ENCODE measurements at places on chromosomes 12 and 14.

- no peak for DNase-seq
These were observed 412.3 kb downstream of the RAD51B start for GRCh38 chr14:68231898-68232297.

DNA sequence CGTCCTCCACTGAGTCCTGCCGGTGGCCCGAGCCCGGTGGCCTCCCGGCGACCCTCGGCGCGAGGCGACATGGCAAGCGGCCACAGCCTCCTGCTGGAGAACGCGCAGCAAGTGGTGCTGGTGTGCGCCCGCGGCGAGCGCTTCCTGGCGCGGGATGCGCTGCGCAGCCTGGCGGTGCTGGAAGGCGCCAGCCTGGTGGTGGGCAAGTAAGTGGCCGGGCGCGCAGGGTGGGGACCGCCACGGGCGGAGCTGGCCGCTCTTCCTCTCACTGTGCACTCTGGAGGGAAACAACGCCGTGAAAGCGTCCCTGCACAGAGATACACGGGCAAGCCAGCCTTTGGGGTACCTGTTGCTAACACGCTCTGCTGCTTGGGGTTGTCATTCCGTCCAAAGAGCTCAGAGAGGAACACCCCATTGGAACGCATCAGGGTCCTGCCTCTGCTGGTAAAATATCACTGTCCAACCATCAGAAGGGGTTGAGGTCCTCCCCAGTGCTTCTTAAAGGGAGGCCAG, at the start of gene AMDHD1:
Gene AMDHD1 (plus strand): TSS at position 2 of the 513 bp plus-strand sequence. CDS start 68 bp downstream, at position 70.
- DNase-seq = peak; percentile 44

GRCh38 chr12:87870493-87871460, 158.4 kb downstream of the C12orf50 start:
- no peak for DNase-seq

GRCh38 chr12:57215065-57215464, 1.5 kb upstream of the NXPH4 start:
- no peak for DNase-seq

- no peak for DNase-seq
These were observed 8.5 kb downstream of the WSB2 start for GRCh38 chr12:118052324-118053070.

DNA sequence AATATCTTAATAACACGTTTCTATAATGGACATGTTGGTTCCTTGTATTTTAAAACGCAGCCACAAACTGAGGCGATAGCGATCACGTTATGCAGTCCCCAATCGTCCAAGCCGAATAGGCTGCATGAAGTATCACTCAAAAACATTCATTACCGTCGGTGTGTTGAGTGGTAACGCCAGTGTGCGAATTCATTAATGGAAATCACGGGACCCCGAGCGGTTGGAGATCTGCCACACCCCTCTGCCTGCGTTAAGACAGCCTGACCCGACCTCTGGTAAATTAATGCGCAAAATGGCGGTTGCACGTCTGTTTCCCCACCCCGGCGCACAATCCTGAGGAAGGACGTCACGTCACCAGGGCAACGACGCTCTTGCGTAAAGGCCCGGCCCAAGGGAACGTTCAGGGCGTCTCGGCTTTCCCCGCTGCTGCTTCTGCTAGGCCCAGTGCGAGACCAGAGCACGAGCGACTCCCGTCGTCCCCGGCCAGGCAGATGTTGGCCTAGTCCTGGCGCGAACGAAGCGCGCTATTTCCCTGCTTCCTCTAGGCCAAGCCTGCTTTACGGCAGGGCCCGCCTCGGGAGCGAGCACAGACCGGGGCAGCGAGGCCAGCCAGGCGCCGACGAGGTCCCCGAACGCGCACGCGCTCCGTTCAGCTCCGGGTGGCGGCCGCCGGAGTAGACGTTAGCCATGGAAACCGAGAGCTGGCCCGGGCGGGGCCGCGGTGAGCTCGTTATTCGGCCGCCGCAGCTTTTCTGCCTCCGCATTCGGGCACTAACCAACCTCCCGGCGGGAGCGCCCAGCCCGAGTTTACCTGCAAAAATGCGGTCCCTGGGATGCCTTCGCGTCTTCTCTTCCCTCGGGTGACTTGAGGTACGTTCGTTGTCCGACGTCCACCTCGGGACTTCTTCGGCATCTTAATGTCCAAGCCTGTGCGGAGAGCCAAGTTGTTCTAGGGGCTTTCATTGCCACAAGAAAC, at the start of gene PCNX4:
Gene PCNX4 (plus strand): TSS at position 374 of the 976 bp plus-strand sequence. CDS start 15,716 bp downstream, outside the sequence.
- DNase-seq = peak; percentile 93

- no peak for DNase-seq
These were observed 124.2 kb downstream of the TTC7B start for GRCh38 chr14:90692061-90692460.

- DNase-seq = no peak
These were observed 250.9 kb upstream of the FOXN3 start for GRCh38 chr14:89667983-89668382.

- no peak for DNase-seq
These were observed 61.7 kb downstream of the EMP1 start for GRCh38 chr12:13258197-13258596.

DNA sequence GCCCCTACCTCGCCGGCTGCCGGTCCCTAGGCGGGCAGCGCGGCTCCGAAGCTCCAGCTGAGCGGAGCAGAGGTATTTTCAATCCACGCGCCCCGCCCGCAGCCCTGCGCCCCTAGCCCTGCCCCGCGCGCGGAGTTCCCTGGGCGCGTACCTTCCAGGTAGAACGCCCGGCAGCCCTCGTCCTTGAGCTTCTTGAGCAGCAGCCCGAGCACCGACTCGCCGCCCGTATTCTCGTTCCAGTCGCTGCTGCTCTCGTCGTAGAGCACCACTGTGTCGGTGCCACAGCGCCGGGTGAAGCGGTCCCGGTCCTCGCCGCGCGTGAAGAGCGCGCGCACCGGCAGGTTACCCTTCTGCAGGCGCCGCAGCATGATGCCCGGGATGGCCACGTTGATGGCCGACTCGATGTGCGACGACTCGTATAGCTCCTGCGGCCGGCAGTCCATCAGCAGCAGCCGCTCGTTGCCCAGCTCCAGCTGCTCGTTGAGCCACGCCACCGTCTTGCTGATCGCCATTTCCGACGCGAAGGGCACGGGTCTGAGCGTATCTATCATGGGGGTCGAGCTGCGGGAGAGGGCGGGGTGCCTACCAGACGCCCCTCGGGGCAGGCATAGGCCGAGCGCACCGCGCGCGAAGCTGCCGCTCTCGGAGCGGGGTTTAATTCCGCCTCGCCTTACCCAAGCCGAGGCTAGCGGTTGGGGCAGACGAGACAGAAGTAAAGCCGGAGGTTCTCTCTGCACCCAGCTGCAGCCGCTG, 636 bp downstream of the DUSP6 start:
- peak; percentile 20 for DNase-seq

DNA sequence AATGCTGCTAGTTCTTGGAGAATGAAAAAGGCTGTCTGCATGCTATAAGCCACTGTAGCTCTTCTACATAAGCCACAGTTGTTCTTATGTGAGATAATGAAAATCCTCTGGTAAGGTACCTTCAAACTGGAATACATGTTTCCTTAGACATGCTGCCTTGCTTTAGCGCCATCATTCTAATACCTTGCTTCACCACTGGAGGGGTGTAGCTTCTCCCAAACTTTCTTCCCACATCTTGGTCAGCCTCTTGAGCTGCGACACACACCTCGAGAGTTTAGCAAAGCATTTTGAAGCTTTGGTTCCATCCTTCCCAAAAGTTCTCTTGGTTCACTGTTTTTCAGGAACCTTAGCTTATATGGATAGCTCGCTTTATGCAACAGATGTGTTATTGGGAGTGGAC, 69.5 kb downstream of the NKX2-1 start:
- DNase-seq = no peak

- DNase-seq = no peak
These were observed 686 bp downstream of the B4GALNT1 start for GRCh38 chr12:57632073-57632957.

DNA sequence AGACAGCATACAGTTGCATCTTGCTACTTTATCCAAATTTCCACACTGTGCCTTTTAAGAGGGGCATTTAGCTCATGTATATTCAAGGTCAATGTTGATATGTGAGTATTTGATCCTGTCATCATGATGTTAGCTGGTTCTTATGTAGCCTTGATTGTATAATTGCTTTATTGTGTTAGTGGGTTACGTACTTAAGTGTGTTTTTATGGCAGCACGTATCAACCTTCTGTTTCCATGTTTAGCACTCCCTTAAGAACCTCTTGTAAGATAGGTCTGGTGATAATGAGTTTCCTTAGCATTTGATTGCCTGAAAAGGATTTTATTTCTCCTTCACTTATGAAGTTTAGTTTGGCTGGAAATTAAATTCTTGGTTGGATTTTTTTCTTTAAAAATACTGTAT, 445.2 kb downstream of the NAV3 start:
- DNase-seq = no peak

DNA sequence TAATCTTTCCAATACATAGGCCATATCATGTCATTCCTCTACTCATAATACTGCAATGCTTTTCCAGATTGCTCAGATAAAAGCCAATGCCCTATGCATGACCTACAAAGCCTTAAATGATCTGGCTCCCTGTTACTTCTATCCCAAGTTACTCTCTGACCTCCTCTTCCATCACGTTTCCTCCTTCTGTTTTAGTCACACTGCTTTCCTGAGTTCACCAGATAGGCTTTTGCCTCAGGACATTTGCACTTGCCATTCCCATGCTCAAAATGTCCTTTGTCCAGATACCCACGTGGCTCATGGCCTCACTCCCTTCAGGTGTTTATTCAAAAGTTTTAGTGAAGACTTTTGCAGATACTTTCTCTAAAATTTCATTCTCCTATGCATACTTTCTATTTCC, 138.7 kb upstream of the PRICKLE1 start:
- no peak for DNase-seq

DNA sequence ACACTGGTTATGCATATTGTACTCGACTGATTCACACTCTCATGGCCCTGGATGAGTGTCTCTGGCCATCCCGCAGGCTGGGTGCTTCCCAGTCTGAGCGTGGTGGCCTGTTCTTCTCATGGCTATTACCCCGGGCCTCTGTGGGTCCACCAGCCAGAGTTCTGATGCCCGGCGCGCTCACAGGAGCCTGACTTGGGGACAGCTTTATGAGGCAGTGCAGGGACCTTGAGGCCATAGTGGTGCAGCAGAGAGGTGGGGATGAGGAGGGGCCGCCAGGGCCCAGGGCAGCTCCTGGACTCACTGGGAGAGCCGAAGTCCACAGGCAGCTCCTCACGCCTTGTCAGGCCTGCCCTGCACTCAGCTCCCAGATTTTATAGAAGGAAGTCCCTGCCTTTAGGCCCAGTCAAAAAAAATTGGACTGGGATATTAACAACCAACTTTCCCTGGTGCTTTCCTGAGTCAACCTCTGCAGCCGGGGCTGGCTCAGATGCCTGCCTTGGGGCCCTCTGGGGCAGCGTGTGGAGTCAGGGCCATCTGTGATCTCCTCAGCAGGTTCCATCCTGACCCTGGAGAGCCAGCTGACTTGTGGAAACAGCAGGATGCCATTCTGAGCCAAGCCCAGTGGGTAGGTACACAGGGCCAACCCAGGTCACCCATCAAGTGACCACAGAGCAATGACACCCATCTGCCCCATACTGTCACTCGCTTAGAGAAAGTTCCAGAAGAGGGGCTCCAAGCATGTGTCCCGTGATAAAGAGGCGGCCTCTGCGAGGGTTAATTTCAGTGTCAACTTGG, 89.4 kb upstream of the DIO3 start:
- DNase-seq = no peak

DNA sequence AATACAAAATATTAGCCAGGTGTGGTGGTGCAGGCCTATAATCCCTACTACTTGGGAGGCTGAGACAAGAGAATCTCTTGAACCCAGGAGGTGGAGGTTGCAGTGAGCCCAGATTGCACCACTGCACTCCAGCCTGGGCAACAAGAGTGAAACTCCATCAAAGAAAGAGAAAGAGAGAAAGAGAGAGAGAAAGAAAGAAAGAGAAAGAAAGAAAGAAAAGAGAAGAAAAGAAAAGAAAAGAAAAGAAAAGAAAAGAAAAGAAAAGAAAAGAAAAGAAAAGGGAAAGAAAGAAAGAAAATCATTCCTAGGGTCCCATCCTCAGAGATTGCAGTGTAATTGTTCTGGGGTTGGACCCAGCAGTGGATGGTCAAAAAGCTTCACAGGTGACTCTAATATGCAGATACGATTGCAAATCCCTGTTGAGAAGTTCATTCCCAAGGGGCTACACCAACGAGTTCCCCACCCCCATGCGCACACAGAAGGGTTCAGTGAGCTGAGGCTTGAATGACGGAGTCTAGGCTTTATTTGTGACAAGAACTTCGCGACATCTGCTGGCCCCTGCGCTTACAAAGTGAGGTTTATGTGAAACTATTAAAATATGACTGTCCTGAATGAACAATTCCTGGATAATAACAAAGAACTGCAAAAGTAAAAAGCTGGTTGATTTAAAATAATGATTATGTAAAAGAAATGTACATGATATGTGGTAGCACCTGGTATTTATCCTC, 17.4 kb upstream of the RNASE12 start:
- no peak for DNase-seq

DNA sequence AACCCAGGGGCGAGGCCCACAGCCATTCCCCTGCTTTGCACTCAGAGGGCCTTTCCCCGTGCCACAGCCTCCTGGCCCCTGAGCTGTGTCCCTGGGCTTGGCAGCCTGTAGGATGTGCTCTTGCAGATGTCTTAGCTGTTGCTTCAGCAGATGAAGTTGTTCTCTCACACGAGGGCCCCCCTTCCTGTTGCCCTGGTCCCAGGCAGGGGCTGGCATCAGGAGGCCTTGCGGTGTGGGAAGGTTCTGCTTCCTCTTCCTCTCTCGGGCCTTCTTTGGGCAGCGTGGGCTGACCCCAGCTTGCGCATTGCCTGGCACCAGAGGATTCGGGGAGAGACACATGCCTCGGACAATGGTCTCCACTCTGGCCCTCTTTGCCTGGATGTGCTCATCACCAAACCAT, 12.7 kb downstream of the PROX2 start:
- DNase-seq = no peak
